ENCODE measurements at places on chromosomes 11 and 22.

- H3K27ac ChIP-seq: no peak overlapping the region
- H3K36me3 ChIP-seq: no peaks in the 10 kb centered on the region
- no peaks in the 10 kb centered on the region for H3K27me3 ChIP-seq
- no peak overlapping the region for H3K4me3 ChIP-seq
- peaks cover 6% of the 10 kb centered on the region for H3K4me1 ChIP-seq
Measured at GRCh38 chr11:75205564-75206020, 35.0 kb upstream of the TPBGL start.

GRCh38 chr11:7511401-7511800 is 2.4 kb upstream of the PPFIBP2 start:
- H3K27ac ChIP-seq: no peak overlapping the region
- no peaks in the 10 kb centered on the region for H3K4me1 ChIP-seq
- DNase-seq: no peak
- no peak overlapping the region for H3K4me3 ChIP-seq

DNA sequence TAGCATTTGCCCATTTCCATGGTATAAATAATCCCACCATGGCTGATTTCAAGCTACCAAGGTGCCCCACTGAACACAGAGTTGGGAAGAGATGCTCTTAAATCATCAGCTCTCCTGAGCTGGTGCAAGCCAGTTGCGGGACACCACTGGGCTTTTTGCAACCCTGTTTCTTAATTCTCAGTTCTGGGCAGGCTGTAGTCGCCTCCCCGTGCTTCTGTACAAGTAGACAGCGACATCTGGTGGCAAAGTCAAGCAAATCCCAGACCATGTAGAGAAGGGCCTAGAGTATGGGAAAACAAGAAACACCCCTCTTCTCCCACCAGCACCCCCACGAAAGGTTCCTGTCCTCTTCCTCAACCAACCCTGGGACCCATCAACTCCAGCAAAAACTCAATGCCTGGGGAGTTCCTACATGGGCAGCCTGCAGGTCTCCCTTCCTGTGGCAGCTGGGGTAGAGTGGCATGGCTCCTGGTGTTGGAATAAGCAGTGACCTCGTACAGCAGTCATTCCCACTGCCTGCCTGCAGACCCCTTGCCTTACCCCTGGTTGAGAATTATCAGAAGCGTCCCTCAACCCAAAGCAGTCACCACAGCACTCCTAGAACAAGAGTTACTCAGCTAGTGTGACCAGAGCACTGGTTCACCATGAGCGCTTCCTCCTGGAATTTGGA is 68.4 kb downstream of the IGLL5 start:
- DNase-seq: peak; percentile 66
- H3K4me1 ChIP-seq: no peaks in the 10 kb centered on the region
- H3K27ac ChIP-seq: no peak overlapping the region
- H3K4me3 ChIP-seq: no peak overlapping the region
- no peaks in the 10 kb centered on the region for H3K36me3 ChIP-seq

GRCh38 chr22:25777870-25778269 is 35.9 kb downstream of the MYO18B start:
- no peaks in the 10 kb centered on the region for H3K4me1 ChIP-seq
- H3K4me3 ChIP-seq: no peak overlapping the region
- H3K27ac ChIP-seq: no peak overlapping the region

All from H9 (cell line).